ENCODE measurements at places on chromosomes 16 and 17.

DNA sequence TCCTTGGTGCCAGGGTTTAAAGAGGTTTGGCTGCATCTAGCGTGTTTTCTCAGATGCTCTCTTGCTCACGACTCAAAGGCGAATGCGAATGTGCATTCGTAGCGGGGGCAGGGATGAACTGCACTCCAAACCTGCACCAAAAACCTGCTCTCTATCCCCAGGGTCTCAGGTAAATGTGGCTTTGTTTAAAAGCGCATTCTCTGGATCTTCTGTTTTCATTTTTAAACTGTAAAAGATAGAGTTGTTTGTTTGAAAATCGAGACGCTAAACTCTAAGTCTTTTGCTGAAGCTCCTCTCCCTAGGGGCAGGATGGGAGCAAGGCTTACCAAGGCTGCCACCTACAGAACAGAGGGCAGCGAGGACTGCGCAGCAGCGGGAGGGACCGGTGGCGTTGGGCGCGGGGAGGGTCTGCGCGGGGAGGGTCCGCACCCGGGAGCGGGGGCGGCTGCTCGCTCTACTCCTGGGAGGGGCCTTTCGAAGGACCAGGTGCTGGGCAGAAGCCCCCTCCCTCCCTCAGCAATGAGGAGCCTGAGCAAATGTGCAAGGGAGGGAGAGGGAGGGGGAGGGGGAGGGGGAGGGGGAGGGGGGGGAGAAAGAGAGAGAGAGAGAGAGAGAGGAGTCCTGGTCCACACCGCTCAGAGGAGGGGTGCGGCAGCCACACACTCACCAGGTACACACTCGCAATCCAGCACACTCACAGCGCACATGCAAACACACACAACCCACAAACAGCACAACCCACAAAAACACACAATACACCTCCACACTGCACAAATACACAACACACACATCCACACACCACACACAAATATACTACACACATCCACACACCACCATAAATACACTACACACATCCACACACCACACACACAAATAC is 142.8 kb downstream of the GRIN2A start:
- DNase-seq: no peak

DNA sequence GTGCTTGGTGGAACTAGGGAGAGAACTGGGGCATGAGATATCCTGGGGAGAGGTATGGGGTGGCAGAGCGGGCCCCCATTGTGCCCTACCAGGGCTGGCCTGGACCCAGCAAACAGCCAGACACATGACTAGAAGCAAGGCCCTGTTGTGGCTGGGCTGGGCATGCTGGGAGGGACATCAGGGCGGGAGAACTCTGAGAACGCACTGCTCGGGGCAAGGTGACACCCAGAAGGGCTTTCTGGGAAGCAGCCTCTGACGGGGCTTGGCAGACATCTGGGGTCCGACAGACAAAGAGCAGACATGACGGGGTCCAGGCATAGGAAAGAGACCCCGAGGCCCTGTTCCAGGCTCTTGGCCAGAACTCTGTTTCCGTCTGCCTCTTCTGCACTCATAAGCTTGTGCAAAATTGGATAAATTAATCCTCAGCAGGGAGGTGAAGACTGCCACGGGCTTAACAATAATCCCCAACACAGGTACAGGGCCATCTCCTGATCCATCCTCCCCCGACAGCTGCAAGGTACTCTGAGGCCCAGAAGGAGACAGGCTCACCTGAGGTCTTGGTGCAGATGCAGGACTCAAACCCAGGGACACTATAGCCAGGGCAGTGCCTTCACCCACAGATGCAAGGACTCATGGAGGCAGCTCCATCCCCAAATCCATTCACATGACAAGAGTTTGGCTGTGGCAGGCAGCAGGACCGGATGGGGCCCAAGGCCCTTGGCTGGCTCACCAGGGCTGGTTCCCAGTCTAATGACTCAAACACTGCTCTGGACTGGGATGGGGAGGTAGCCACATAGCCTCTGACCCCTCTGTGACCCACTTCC is 5.4 kb downstream of the SREBF1 start:
- no peak for DNase-seq

GRCh38 chr17:36901506-36901905 is 35.8 kb upstream of the LHX1 start:
- no peak for DNase-seq

DNA sequence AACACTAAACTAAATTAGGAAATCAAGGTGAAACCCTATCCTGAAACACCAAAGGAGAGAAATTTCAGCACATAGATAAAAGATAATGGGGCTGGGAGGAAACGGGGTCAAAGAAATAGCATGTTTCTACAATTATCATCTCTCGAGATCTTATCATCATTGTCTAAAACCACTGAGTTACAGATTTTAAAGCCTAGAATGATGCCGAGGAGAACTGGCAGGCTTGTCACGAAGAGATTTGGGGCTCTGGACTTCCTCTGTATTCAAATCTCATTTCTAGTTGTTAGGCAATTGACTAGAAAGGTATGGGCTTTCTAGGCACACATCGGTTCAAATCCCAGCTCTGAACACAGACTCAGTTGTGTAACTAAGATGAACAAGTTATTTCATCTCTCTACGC is 9.3 kb downstream of the PDZD9 start:
- no peak for DNase-seq

- DNase-seq: no peak
Measured at GRCh38 chr17:83081684-83082201, 2.3 kb downstream of the METRNL start.

- DNase-seq: no peak
Measured at GRCh38 chr16:56122251-56122650, 69.0 kb upstream of the GNAO1 start.

GRCh38 chr17:71110326-71110725 is 941.0 kb downstream of the KCNJ2 start:
- no peak for DNase-seq

DNA sequence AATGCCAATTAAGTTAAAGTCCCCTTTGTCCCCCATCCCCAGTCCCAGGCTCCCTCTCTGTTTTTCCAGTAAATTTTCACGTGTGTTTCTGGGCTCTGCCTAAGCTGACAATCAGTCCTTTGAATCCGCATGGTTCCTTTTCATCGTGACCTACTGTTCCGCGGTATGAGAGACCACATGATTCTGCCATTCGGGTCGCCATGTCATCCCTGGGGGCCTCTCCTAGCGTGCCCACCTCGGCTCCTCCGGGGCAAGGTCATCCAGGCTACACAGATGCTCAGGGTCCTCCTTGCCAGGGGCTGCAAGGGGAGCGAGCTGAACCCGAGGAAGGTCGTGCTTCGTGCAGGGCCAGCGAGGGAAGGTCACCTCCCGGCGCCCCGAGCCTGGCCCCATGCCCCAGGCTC is 157.6 kb downstream of the RAB11FIP4 start:
- no peak for DNase-seq

DNA sequence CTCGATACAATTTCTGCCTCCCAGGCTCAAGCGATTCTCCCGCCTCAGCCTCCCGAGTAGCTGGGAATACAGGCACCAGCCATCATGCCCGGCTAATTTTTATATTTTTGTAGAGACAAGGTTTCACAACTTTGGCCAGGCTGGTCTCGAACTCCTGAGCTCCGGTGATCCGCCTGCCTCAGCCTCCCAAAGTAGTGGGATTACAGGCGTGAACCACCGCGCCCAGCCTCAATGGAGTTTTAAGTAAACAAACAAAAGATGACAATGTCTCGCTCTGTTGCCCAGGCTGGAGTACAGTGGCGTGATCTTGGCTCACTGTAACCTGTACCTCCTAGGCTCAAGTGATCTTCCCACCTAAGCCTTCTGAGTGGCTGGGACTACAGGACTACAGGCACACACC is 52.6 kb upstream of the TRAP1 start:
- DNase-seq: no peak

DNA sequence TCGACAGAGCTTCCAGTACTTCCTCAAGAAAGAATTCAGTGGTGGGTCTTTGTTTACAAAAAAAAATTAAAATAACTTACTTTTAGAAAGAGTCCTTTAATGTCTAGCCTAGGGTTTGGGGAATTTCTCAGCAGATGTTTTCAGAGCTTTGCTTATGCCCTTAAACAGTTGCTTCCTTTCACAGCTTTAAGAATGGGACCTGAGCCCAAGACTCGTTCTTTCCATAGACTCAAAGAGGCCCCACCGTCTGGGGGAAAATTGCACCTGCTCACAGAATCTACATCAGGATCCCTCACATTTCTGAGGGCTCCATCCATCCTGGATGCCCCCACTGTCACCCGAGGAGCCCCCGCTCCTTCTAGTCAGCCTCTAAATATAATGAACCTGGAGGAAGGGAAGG is 60.0 kb downstream of the RGS9 start:
- DNase-seq: no peak

GRCh38 chr16:30357085-30357714 is 2.1 kb upstream of the CD2BP2 start:
- DNase-seq: no peak

Measured in DMS 273 treated with DMSO at 0.1 percent for 48 hours (cell line).